Stimulated activated CD4-positive, alpha-beta T cell treated with anti-CD3 and anti-CD28 coated beads, Interleukin-1b, Interleukin-23, amount 100 ng/mL, for 1 hour (primary cell): ENCODE measurements at places on chromosomes 1 and 21.

GRCh38 chr1:1317420-1317819, 7.0 kb downstream of the INTS11 start:
- DNase-seq, result no peak

GRCh38 chr1:48105165-48105564, 108.0 kb upstream of the TRABD2B start:
- no peak for DNase-seq

DNA sequence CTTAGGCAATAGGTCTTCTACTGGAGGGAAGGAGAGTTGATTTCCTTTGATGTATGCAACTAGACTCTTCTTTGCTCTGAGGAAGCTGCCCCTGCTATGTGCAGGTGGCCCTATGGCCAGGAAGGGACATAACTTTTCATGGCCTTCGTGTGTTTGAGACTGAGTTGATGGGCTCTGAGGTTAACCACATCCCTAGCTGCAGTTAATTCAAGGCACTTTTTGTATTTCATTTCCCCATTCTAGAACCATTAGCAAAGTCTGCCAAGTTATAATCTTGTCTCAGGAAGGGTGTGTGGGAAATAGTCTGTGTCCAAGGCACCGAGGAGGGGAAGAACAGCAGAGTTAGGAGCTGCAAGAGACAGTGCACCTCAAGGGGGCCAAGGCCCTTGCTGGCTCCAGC, 2.5 kb downstream of the FCRL4 start:
- no peak for DNase-seq

GRCh38 chr1:58345215-58346035, 201.1 kb downstream of the OMA1 start:
- DNase-seq, result no peak

DNA sequence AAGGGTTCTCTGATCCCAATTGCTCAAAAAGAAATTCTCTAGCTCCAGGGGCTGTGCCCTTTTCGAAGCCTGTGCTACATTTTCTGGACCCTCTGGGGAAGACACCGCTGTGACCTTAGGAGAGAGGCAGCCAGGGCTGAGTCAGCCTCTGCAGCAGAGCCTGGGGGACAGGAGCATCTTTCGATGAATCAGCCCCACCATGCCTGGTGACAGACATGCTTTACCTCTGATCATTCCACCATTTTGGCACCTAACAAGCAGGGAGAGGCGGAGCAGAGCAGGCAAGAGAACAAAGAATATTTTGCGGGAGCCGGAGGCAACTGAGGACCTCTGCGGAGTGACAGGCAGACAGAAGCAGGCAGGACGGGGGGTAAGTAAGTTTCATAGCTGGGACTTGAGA, 84.9 kb downstream of the VWA5B1 start:
- DNase-seq, result no peak

DNA sequence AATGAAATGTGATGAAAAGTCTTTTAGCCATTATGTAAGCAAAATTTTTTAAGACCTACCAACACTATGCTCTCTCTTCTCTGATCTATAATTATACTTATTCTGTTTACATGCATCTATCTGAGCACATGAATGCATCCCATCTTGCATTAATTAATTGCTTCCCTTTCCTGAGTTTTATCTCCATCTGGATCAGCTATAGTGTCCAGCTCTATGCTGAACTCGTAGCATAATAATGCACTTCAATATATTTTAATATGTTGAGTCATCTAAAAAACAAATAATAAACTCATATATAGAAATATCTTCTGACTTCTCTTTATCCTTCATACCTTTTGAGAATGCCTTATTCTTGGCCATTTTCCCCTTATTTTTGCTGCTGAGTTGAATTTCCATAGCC, 1097.8 kb downstream of the TTLL7 start:
- no peak for DNase-seq

GRCh38 chr1:21886486-21887215, 50.5 kb downstream of the HSPG2 start:
- DNase-seq, result no peak

GRCh38 chr21:45588871-45589491, 46.7 kb upstream of the SLC19A1 start:
- DNase-seq, result no peak

- DNase-seq, result no peak
These were observed 3.1 kb downstream of the DHX9 start for GRCh38 chr1:182842265-182842664.

GRCh38 chr1:219209578-219209977, 35.9 kb downstream of the LYPLAL1 start:
- no peak for DNase-seq

GRCh38 chr1:247884797-247885413, 10.5 kb upstream of the OR2W3 start:
- no peak for DNase-seq

GRCh38 chr1:41365772-41366454, 4.7 kb downstream of the FOXO6 start:
- no peak for DNase-seq

DNA sequence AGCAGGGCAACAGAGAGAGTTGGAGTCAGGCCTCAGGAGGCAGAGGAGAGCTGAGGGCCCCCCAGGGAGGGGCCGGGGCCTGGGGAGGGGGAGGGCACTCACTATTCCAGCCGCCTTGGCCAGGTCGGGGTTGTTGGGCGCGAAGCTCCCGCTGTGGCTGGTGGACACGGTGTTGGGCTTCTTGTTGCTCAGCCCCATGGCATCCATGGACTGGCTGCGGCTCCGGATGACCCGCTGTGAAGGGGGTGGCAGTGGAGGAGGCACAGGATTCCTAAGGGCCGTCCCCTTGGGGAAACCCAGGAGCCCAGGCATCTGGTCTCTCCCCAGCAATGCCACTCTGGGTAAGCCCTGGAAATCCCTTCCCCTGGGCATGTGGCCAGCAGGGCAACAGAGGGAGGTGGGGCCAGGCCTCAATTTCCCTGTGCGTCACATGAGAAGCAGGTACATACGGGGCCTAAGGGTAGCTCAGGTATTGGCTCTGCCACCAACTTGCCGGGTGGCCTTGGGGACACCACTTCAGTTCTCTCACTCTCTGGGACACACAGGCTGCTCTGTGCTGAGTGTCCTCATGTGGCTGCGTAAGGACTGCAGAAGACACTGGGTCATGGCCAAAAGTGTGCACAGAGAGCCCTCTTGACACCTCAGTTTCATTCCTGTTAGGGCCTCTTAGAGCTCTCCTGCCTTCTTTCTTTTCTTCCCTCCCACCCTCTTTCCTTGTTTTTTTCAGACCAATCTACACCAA, 63.0 kb downstream of the RAP1GAP start:
- DNase-seq, result no peak

- DNase-seq, result no peak
These were observed 74.6 kb downstream of the CD247 start for GRCh38 chr1:167443757-167444156.

GRCh38 chr1:235720544-235720943, 71.0 kb upstream of the GNG4 start:
- DNase-seq, result no peak

DNA sequence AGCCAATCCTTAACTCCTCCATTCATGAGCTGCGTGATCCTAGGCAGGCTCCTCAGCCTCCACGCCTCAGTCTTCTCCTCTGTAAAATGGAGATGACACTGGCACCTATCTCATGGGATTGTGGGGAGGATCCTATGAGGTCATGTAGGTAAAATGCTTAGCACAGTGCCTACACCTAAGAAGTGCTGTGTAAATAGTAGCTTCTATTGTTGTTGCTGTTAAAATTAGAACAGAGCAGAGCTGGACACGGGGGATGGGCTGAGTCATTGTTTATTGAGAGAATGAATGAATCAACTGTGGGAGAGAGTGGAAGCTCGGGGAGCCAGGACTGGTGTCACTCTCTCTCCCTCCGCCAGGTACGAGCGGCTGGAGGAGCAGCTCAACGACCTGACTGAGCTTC, 43.0 kb downstream of the TMCC2 start:
- DNase-seq, result no peak

- no peak for DNase-seq
These were observed 155.1 kb downstream of the IGSF21 start for GRCh38 chr1:18262726-18263125.

DNA sequence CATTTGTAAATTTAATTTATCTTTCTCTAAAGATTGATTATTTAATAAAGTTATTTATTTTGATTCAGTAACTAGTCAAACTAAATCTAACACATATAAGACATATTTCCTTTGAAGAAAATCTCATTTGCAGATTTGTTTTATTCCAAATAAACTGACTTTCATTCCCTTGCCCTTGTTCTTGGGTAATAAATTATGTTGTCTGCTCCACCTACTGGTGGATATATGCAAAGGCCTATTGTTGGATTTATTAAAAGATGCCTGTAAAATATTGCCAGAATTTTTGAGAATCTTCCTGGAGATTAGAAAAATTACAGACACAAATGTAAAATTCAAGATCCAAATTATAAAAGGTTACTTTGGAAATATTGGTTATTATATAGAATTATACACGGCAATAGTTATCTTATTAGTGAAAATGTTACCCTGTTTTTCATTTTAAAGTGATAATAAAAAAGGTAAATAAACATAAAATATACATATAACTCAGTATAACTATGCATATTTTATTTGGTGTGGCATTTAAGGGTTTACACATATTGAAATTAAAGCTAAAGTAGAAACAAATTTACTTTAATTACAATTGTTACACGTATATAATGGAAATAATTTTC, 116.1 kb downstream of the SPATA17 start:
- no peak for DNase-seq

DNA sequence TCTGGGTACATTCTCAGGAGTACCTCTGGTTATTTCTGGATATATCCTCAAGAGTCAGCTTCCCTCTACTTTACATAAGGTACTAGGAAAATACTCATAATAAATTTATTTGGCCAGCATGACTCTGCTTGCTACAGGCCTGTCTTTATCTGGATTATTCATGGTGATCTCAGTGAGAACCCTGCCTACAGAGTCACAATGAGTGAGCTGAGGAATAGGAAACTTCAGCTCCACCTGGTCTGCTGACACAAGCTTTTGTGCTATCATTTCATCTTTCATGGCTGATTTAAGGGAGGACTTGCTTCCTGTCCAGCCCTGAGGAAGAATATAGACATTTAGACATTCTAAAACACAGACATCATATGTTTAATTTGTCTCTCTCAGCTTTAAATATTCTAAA, 19.5 kb upstream of the SUCO start:
- no peak for DNase-seq

DNA sequence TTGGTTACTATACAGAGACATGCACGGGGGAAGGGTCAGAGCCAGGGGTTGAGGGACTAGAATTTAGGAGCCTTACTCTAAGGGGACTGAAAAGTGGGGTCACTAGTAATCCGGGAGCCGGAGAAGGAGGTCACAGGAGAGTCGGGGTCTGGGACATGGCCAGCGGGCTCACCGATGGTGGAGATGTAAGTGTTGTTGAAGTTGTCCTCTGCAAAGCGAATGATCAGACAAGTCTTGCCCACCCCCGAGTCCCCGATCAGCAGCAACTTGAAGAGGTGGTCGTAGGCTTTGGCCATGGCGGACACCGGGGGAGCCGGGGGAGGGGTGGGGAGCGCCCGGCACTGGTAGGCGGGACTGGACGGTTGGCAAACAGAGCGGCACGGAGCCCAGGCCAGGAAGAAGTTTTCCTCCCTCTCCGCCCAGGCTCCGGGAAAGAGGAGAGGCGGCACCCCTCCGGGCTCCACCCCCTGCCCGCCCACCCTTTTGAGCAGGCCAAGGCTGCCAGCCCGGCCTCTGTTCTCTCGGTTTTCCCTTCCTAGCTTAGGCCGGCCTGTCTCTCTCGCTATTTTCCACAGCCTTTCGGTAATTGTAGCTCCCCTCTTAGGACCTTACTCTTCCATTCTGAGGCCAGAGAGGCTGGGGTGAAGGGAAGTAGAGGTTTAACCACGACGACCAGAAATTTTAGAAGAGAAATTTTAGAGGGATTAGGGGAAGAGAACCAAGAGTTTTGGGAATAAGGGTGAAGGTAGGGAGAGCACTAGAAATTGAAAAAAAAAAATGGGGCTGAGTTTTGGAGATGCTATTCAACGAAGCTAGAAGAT, at the start of gene RAB13:
TSS of gene RAB13 (minus strand) at position 399 of the 821 bp plus-strand sequence. CDS start at position 296, 103 bp downstream.
- no peak for DNase-seq

DNA sequence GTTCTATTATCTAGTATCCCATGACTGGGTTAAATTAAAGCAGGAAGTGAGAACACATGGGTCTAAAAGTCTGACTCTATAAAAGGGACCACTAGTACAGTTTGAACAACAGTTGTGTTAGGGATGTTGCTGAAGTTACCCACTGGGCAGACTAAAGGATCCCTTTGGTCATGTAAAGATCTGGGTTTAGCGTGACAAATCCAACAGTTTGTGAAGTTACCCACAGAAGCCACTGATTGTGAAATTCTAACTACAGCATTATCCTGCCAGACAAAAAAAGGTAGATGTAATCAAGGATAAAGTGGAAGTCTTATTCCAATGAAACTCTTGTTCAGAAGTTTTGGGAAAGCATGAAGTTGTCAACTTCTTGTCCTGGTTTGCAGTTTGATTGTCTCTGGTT, 5.7 kb downstream of the QSOX1 start:
- no peak for DNase-seq

- no peak for DNase-seq
These were observed 49.7 kb upstream of the CCDC27 start for GRCh38 chr1:3702528-3702927.

- no peak for DNase-seq
These were observed 257.1 kb downstream of the GRIK3 start for GRCh38 chr1:36776948-36777831.

DNA sequence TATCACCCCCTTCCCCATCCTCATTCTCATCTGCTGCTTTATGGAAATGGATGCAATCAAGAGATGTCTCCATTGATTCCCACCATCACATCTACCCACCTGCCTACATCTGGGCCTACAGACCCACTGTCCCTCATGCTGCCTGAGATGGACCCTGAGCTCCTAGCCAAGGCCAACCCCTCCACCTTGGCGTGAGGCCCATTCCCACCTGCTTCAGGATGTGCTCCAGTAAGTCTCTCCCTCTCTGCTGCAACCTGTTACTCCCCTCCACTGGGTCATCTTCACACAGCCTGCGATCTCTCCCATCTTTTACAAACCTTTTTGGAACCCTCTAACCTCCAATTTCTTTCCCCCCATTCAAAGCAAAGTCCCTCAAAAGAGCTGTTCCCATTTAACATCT, 4.5 kb upstream of the GALE start:
- no peak for DNase-seq

GRCh38 chr1:205582471-205583291, 49.1 kb downstream of the ELK4 start:
- no peak for DNase-seq

- DNase-seq, result no peak
These were observed 2.1 kb downstream of the HLCS start for GRCh38 chr21:36964398-36964797.

GRCh38 chr1:21621761-21622436, 47.3 kb downstream of the RAP1GAP start:
- no peak for DNase-seq
